ENCODE measurements at places on chromosomes 7 and 10.
A peak's percentile ranks its signal among the peaks of the same experiment; 100 is the strongest.

GRCh38 chr7:91457208-91457607, 193.0 kb downstream of the FZD1 start:
- DNase-seq = no peak

DNA sequence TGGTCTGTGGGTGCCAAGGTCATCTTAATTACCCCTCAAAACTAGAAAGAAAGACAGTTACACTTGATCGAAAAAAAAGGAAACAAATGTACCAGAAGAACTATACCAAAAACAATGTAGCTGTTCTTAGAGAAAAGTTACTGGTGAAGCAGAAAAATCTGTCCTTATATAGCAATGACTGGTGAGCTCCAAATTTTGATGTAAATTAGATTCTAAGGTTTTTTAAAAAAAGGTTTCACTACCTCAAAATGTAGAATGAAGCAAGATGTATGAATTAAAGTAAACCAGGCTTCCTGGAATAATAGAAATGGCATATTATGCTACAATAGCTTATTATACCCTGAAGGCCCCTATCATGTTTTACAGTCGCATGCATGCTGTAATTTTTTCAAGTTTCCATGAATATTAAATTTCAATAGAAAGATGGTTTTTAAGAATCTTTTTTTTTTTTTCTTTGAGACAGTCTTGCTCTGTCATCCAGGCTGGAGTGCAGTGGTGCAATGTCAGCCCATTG, 28.4 kb upstream of the FKBP9 start:
- DNase-seq = no peak

DNA sequence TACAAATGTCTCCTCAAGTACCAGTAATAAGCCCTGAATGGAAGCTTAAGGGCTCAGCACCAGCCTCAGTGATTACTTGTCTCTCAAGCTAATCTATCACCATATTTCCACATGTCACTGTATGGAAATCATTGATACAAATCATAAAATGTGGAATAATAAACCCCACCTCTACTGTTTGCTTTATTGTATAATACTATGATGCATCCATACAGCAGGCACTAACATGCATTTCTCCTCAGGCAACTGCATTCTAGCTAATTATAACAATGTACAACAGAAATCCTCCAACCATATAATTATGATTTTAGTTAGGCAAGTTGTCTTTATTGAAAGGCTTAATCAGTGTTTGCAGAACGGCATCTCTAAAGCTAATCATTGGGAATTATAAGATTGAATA, 26.2 kb downstream of the CRPPA start:
- no peak for DNase-seq

- peak; percentile 45 for DNase-seq
Observed at GRCh38 chr7:151472644-151473380, 32.9 kb upstream of the CRYGN start.
